ENCODE measurements at places on chromosomes 1 and 21.
A peak's percentile ranks its signal among the peaks of the same experiment; 100 is the strongest.

DNA sequence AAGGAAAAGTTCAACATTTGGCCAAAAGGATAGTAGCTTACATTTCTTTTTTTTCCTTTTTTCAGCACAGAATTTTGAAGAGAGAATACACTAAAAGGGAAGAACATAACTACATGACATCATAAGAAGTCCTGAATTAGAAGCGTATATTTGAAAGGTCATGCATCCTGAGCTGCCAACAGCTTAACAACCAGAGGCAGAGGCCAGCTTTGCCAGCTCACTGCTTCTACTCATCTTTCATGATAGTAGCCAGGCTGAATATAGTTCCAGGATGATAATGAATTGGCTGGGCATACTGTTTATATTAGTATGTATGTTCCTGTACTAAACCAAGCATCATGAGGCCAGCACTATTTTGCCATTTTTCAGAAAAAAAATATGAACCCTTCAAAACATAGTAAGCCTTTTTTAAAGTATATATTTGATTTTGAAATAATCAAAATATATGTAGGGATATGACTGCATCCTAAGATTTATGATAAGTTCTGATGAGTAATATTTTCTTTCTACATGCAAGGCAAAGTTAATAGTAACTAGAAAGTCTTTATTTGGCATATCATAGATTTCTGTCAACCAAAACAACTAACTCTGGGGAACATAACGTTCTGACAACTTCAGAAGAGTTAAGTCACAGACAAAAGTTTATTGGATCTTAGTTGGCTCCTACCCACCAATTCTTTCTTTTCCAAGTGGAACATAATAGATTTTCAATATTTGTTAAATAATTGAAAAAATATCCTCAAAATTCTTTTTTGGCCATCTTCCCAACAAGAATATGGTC is 123.2 kb downstream of the DPYD start:
- DNase-seq, result no peak

DNA sequence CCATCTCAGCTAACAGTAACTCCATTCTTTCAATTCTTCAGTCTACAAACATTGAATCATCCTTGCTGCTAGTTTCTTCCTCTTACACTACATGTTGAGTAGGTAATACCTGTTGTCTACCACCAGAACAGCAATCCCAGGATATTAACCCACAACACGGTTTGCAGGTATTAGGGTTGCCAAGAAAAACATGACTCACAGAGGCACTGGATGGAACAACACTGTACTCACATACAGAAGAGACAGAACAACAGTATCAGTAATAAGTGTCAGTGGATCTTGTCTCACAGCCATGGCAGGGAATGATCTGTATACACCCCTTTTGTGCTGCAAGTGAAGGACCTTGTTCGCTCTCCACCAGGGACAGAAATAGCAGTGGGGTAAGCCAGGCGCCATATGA is 212.1 kb downstream of the GPR52 start:
- DNase-seq, result no peak

GRCh38 chr1:39955547-39956539 is 898 bp downstream of the MFSD2A start:
- peak; percentile 54 for DNase-seq

- no peak for DNase-seq
Observed at GRCh38 chr21:15868940-15869339, 139.2 kb downstream of the USP25 start.
